ENCODE measurements at places on chromosomes 1 and 21. TPM values are rescaled to one million over a fixed set of nuclear protein-coding genes. Genes with fewer than 3 reads are reported as not detected.

RNU1-1 gene
- under 0.01 TPM for total RNA-seq

WDR64 gene
- not detected for total RNA-seq

TTLL7 gene
- total RNA-seq: 7.4 TPM

PRAMEF10 gene
- total RNA-seq: not detected

ENSA gene
- 82.1 TPM for total RNA-seq

VANGL2 gene
- total RNA-seq: 1.6 TPM

HPDL gene
- total RNA-seq: 0.83 TPM

SMIM1 gene
- total RNA-seq: 2.1 TPM

SLX9 gene
- total RNA-seq: 12.6 TPM

ELF3 gene
- not detected for total RNA-seq

IQCC gene
- 0.87 TPM for total RNA-seq

BARHL2 gene
- not detected for total RNA-seq

HDAC1 gene
- 46.7 TPM for total RNA-seq

PBX1 gene
- 39.5 TPM for total RNA-seq

SPRR2G gene
- total RNA-seq: not detected

PROK1 gene
- total RNA-seq: not detected

CDC42 gene
- total RNA-seq: 182 TPM

LDLRAD1 gene
- not detected for total RNA-seq

PCAT6 gene
- 3.8 TPM for total RNA-seq

EFHD2 gene
- 11.2 TPM for total RNA-seq

SERPINC1 gene
- total RNA-seq: not detected

HCN3 gene
- 0.06 TPM for total RNA-seq

AMY1C gene
- total RNA-seq: not detected

CCDC17 gene
- total RNA-seq: 0.10 TPM

RBP7 gene
- not detected for total RNA-seq

KRTAP21-2 gene
- not detected for total RNA-seq

PTPRC gene
- total RNA-seq: not detected

CAPN8 gene
- total RNA-seq: not detected

OR2L13 gene
- not detected for total RNA-seq

CXADR gene
- total RNA-seq: 4.4 TPM

CD1B gene
- not detected for total RNA-seq

DMRTA2 gene
- total RNA-seq: not detected

ZBTB8A gene
- 4.7 TPM for total RNA-seq

LAMTOR2 gene
- 69.9 TPM for total RNA-seq

SH3BGR gene
- total RNA-seq: 2.7 TPM

KAZN gene
- total RNA-seq: 23.3 TPM

ATG4C gene
- 11.5 TPM for total RNA-seq

PLA2G2A gene
- 8.4 TPM for total RNA-seq

FAM151A gene
- not detected for total RNA-seq

NEGR1 gene
- 5.6 TPM for total RNA-seq

EVA1C gene
- total RNA-seq: 25.0 TPM

KLF17 gene
- not detected for total RNA-seq

TMPRSS3 gene
- total RNA-seq: not detected

B3GALT6 gene
- total RNA-seq: 32.1 TPM

AKIRIN1 gene
- total RNA-seq: 27.2 TPM

RGSL1 gene
- not detected for total RNA-seq

Data from cardiac ventricle fibroblast (primary cell).